ENCODE measurements at places on chromosomes 16 and 17. TPM values are rescaled to one million over a fixed set of nuclear protein-coding genes. Genes with fewer than 3 reads are reported as not detected.

GRCh38 chr17:40548982-40549685 lies 16.1 kb downstream of the CCR7 start:
- peak; percentile 62 for DNase-seq

- peak; percentile 8 for DNase-seq
These were observed 3.3 kb upstream of the BRD7 start for GRCh38 chr16:50371936-50372595.

- DNase-seq: peak; percentile 23
These were observed 19.7 kb downstream of the APPBP2 start for GRCh38 chr17:60506312-60506711.

GRCh38 chr16:5905935-5906334 lies 808.3 kb upstream of the EEF2KMT start:
- no peak for DNase-seq

DNA sequence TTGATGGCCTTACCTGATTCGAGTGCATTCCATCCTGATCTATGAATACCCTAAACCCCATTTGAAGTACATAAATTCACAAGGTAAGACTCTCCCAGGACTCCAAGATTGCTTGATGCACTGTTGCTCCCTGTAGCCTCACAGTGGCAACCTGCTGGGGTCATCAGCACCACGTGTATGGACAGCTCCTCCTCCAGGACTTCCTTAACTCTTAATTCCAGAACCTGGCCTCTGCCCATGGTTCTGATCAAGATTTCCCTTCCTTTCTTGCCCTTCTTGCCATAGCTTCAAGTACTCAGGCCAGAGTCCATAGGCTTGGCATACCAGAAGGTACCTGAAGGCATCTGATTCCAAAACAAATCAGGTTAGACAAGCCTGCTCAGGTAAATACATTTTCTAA lies 34.0 kb upstream of the NLK start:
- DNase-seq: peak; percentile 78

GRCh38 chr17:57874434-57875289 lies 24.8 kb upstream of the MRPS23 start:
- peak; percentile 82 for DNase-seq

GRCh38 chr16:30942426-30942806 lies 6.5 kb upstream of the ORAI3 start:
- no peak for DNase-seq

GRCh38 chr16:2371421-2371820 lies 30.9 kb upstream of the ABCA3 start:
- DNase-seq: peak; percentile 11

- no peak for DNase-seq
These were observed 185.7 kb downstream of the IRX5 start for GRCh38 chr16:55116165-55116920.

DNA sequence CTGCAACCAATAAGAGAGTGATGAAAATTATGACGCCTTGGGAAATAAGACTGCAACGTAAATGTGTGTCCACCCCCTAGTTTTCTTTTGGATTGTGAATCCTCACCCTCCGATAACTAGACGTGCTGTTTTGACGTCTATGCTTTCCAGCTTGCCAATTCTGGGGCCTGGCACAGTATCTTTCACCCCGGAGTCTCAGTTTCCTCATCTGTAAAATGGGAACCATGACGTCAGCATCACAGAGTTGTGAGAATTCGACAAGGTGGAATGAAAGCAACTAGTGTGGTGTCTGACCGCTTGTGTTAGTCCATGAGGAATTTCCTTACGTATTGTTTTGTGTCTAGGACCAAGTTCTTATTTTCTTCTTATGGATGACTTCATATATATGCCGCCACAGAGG lies 37.7 kb downstream of the WWOX start:
- no peak for DNase-seq

KRTAP4-6 gene
- total RNA-seq: not detected

GRCh38 chr17:61124562-61124961 lies 275.1 kb upstream of the TBX2 start:
- DNase-seq: no peak

GRCh38 chr17:70426752-70427151 lies 257.4 kb downstream of the KCNJ2 start:
- no peak for DNase-seq

OR4D1 gene
- total RNA-seq: not detected

DNA sequence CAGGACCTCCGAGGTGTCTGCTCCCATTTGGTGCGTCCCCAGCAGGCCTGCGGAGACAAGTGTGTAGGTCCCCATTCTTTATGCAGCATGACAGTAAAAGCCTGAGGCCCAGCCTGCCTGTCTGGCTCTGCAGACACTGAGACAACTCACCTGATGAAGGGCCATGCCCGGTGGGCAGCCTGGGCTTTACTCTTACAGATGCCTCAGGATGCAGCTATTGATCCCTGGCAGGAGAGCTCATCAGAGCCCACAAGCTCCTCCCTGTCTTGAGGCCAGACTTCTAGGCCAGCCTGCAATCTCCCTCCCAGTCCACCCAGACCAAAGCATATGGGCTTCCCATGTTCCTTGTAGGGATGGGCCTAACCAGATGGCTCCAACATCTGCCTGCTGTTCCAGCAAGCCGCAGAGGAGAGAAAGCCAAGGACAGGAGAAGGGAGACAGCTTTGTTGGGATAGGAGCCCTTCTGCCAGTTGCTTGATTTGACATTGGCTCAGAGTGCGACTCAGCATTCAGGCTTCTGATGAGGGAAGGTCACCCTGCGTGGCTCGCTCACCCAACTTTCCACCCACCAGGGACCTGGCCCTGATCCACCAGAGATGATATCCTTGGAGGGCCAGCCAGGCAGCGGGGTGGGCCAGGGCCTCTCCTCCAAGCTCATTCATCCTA lies 87.5 kb downstream of the SOCS1 start:
- DNase-seq: no peak

SEPTIN1 gene
- total RNA-seq: not detected

KIF2B gene
- not detected for total RNA-seq

- DNase-seq: peak; percentile 26
These were observed 19.2 kb upstream of the TMEM101 start for GRCh38 chr17:44033861-44034408.

MYH3 gene
- total RNA-seq: 0.40 TPM

KRTAP2-1 gene
- total RNA-seq: not detected

DNA sequence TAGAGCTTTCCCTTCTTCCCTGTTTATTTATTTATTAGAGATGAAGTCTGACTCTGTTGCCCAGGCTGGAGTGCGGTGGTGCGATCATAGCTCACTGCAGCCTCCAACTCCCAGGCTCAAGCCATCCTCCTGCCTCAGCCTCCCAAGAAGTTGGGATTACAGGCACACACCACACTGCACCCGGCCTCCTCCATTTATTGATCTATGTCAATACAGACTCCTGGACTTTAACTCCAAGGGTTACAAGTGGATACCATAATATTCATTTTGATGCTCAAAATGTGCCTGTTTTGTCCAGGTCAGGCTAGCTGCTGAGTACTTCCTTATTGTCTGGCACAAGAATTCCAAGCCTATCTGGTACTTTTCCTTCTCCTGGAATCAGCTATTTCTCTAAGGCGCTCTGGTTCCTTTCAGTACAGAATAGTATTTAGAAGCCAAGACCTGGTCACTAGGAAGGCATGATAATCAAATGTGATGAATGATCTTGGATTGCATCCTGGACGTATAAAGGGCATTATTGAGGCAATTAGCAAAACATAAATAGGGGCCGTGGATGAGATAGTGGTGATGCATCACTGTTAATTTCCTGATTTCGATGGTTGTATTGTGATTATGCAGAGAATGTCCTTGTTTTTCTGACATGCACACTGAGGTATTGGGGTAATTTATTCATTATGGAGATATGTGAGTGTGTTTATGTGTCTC lies 21.7 kb downstream of the IL4R start:
- peak; percentile 74 for DNase-seq

- DNase-seq: peak; percentile 34
These were observed at the start of gene IGF2BP1 for GRCh38 chr17:48997103-48997826. TSS of gene IGF2BP1 (plus strand) at chr17:48997385. CDS start at chr17:48997746, 361 bp downstream.

DNA sequence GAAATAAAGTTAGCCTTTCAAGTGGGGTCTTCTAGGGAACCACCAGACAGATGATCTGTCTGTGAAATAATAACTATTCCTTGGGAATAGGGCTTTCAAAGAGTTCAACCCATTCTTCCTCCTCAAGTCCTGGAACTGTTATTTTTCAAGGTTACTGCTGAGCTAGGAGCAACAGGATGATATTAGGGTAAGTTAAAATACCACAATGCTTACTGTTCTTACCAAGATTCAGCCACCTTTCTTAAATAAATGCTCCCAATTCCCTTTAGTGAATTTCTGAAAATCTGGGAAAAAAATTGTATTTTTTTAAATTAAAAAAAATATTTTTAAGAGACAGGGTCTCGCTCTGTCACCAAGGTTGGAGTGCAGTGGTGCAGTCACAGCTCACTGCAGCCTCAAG lies 26.9 kb upstream of the ALDH3A2 start:
- no peak for DNase-seq

DNA sequence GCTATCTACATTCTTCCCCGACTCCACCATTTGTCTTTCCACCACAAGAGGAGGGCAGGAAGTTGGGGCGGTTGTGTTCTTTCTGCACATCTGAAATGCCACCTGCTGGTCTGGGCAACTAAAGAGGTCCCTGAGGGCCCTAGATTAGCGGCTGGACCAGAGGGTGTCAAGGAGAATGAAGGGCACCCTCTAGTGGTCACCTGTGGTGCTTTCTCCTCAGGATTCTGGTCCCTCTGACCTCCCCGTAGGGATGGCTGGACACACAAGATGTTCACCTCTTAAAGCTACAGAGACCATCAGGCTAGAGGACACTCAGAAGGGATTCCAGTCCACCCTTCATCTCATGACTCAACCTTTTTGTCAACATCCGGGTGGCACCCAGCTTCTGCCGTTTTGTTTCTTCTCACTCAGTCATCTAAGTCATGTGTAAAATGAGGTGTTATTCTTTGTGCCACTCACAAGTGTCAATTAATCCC lies 2.9 kb upstream of the SCIMP start:
- DNase-seq: peak; percentile 65

GRCh38 chr17:37831492-37831891 lies 86.6 kb upstream of the HNF1B start:
- no peak for DNase-seq

RNF43 gene
- not detected for total RNA-seq

DNA sequence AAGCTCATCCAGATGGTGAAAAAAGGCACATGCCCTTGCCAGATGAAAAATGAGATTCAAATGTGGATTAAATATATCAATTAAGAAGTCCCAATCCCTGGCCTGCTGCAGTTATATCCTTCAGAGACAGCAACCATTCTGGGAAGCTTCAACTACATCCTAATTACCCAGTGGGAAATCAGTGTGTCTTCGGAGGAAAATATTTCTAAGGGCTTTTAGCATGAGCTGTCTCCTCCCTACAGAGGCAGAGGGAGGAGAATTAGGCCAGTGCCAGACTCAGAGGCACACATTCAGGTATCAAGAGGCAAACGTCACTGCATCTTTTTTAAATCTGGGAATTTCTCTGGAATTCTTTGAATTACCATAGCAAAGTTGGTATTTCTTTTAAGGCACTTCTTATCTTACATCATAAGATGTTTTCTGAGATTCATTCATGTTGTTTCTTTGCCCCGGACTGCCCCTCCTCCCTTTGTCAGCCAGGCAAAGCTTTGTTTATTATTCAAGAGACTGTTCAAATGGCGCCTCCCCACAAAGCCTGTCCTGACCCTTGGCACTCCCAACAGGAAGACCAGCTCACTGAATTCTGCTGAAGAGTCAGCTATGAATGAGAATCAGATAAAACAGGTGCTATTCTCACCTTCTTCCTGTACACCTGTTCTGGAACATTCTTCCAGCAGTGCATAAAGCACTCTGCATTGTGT lies 38.3 kb upstream of the SMPD3 start:
- peak; percentile 9 for DNase-seq

DNA sequence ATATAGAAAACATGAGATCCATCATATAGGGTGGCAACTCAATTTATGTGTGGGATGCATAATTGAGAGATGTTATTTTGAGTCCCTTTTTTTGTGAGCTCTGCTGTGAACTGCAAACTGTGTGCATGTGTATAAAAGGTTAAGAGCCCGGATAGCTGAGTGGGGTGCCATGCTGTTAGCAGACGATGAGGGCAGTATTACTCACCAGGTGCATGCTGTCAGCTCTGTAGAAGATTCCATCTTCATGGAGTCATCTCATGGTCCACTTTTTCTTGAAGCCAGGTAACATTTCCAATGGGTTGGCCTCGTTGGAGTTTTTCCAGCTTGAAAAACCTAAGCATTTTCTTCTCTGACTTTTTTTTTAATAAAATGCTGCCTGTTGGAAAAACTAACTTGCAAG lies 43.0 kb upstream of the RHBDL3 start:
- no peak for DNase-seq

RHOT1 gene
- 30.8 TPM for total RNA-seq

ACSM2A gene
- under 0.01 TPM for total RNA-seq
